ENCODE measurements at places on chromosomes 4 and X.

DNA sequence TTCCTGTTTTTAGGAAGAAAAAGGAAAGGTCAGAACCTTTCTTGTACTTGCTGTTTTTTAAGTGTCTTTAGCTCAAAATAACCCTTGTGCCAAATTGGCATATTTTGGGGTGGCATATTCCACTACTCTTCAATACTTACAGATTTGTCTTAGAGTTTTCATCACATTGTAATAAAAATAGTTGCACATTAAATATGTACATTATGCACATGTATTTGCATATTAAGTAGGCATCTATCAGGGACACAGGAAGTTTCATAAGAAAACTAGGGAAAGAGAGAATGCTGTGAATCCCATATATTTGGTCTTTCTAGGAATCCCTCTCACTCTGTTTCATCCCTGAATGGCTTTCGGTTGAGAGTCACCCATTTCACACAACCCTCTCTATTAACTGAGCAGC, 139.6 kb downstream of the LARP7 start:
- DNase-seq = peak; percentile 14

GRCh38 chr4:56613101-56613862, 67.8 kb downstream of the HOPX start:
- DNase-seq = peak; percentile 83

DNA sequence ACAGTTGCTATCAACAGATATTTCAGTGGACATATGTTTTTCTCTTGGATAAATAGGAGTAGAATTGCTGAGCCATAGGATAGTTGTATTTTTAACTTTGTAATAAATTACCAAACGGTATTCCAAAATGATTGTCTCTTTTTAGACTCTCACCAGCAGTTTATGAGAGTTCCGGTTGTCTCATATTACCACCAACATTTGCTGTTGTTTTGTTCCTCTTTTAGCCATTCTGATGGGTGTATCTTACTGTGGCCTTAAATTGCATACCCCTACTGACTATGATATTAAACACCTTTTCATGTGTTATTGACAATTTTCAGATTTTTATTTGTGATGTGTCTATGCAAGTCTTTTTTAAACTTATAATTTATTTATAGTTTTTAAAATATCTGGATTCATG, 39.7 kb downstream of the SNX25 start:
- no peak for DNase-seq

- no peak for DNase-seq
Observed at GRCh38 chrX:106898462-106898861, 4.7 kb downstream of the RIPPLY1 start.

DNA sequence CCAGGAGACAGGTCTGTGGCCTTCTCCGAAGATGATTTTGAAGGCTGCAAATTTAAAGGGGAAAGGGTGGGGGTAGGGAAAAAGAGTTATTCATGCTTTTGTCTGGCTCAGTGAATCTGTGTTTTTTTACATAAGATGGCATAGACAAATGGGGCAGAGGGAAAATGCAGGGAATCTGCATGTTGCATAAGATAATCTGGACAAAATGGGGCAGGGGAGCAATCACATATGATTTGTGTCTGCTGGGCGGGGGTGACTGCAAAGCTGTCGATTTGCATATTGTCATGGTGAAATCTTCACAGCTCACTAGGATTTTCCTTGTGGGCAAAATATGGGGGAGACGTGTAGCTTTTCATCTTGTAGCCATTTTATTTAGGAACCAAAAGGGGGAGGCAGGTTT, 29.4 kb upstream of the GYG2 start:
- DNase-seq = no peak

DNA sequence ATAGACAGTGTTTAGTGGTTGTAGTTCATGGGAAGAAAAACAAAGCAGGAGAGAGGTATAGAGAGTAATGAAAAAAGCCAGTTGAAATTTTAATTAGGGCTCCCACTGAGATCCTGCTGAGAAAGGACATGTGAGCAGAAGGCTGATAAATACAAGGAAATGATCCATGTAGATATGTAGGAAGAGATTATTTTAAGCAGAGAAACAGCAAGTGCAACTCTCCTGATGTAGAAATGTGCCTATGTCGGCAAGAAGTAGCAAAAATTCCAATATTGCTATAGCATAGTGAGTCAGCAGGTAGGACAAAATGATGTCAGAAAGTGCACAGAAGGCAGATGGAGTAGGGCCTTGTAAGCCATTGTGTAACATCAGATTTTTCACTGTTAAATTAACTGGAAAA, 1027.3 kb downstream of the PCDH18 start:
- DNase-seq = no peak

DNA sequence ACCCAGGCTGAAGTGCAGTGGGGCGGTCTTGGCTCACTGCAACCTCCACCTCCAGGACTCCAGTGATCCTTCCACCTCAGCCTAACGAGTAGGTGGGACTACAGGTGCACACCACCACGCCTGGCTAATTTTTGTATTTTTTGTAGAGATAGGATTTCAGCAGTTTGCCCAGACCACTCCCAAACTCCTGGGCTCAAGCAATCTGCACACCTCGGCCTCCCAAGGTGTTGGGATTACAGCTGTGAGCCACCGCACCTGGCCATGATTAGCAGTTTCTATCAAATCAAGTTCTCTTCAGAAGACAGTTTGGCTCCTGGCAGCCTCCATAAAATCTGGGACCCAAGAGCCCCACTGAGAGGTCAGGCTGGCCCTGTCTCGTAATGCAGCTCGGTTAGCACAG, 26.4 kb upstream of the TRIM2 start:
- DNase-seq = no peak

- DNase-seq = no peak
Observed at GRCh38 chr4:12852338-12853307, 631.5 kb downstream of the RAB28 start.

DNA sequence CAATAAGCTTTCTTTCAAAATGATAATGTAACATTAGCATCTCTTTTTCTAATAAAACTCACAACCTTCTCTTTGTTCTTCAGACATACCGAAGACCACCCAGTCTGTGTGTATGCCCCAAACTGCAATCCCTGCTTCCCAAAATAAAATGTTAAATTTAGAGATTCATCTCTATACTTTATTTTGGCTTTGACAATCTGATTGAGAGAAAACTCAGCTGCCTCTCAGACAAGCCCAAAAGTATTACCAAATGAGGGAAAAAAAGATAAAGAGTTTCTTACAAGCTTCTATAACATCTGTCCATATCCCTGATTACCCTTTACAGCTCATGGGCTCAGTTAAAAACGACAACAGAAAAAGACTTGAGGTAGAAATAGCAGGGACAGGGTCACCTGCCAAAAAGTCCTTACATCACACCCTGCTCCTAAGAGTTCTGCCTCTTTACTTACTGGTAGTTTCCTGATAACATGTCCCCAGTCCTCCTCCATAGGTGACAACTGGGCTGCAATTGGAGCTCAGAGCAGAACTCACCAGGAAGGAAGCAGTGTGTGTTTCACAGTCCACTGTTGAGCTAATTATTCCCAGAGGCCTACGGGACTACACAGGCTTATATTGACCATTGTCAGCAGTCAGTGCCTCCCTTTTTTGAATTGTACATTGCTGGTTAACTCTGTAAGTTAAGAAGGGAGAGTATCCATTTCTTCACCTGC, 70.9 kb upstream of the FAM9C start:
- DNase-seq = no peak

- no peak for DNase-seq
Observed at GRCh38 chrX:144840616-144841015, 406.7 kb upstream of the SPANXN1 start.

GRCh38 chrX:143636831-143637230, 930 bp upstream of the SLITRK4 start:
- DNase-seq = no peak

DNA sequence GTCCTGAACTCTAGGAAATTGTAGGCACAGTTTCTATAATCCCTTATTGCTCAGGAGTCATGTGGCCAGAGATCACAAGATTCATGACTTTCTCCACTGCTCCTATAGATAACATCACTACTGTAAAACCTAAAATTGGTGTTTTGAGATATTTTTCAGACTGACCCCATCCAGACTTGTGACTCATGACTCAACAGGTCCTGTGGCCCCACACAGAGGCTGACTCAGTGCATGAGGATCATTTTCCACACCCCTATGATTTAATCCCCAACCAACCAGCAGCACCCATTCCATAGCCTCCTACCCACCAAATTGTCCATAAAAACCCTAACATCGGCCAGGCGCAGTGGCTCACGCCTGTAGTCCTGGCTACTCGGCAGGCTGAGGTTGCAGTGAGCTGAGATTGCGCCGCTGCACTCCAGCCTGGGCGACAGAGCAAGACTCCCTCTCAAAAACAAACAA, 13.2 kb upstream of the XIAP start:
- DNase-seq = peak; percentile 63

GRCh38 chr4:16714191-16714590, 184.3 kb downstream of the LDB2 start:
- peak; percentile 36 for DNase-seq

- DNase-seq = no peak
Observed at GRCh38 chr4:115332078-115332477, 218.7 kb upstream of the NDST4 start.

DNA sequence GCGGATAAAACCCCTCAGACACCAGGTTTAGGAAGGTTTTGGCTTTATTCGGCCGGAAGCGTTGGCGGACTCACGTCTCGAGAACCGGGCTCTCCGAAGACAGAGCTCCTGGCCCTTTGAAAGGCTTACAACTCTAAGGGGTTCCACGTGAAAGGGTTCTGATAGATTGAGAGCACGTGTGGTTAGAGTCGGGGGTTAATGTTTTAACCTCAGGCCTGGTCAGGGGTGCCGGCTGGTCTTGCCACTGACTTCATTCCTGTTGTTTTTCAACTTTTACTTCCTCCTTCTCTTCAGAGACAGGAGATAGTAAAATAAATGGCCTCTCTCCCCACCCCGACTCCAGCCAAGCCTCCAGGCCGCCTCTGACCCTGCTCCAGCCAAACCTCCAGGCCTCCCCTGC, 4.7 kb upstream of the ASMT start:
- DNase-seq = no peak

DNA sequence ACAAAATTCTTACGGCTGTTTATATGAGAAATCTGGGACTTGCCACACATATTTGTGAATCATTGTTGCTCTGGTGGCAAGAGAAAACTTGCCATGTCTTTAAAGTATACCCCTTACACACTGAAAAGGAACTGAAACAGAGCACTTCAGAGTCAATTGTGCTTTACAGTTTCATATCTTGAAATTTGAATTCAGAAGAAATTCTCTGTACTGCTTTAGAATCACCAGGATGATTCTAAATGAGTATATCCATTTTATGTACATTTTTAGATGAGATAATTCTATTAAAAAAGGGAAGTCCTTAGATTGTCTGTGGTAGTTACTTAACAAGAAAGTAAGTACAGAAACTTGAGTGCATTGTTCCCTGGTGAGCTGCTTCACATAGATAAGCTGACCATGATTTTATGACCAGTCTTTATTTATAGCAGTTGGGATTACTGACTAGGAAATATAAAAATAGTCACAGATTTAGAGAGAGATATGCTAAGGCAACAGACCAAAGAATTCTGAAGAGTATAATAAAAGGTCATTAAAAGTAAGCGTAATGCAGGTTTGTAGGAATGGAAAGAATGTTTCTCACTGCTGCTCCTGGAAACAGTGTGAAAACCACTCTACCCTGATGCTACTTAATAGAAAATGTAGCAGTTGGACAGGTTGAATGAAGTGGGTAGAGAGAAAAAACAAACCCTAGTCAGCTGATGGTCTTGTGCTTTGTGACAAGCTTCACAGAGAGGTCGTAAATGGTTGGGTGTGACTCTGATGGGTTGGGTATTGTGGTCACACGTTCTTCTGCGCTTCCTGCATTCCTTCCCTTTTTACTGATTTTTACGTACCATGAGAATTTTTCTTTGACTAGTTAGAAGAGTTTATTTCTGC, 41.0 kb downstream of the FNIP2 start:
- no peak for DNase-seq

DNA sequence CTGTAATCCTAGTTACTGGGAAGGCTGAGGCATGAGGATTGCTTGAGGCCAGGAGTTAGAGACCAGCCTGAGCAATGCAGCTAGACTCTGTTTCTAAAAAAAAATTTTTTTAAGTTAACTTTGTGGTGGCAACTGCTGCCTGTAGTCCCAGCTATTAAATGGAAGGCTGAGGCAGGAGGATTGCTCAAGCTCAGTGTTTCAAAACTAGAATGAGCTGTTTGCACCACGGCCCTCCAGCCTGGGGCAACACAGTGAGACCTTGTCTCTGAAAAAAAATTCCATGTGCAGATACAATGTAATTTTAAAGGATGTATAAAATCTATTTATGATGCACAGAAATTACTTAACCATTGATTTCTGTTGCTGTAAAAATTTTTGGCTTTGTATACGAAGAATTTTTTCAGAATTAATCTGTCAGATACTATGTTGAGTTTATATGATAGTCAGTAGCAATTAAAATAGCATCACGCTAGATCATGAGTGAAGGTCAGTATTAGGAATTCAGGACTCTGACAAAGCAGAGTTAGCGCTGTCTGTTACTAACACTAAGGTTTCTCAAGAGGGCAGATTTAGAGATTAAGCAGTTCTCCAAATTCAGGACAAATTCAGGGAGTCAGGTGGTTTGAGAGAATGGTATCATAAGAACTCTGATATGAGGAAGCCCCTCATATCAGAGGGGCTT, 8.3 kb upstream of the AGA start:
- no peak for DNase-seq

DNA sequence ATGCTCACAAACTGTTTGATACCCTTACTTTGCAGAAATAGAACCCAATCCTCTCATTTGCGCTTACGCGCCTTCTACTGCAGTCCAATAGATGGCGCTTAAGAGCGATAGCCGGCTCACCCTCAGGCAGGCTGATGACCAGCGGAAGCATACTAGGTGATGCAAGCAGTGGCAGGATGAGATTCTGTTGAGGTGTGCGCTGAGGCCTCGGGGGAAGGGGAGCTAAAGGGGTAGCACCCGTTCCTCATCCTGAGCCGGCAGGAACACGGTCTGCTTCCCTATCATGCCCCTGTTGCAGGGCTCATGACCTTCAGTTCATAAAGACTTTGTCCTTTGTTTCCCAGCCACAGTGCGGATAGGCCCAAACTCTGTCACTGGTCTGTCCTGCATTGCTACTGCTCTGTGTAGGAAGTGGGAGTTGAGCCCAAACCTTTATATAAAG, 628.9 kb downstream of the TLL1 start:
- peak; percentile 1 for DNase-seq

- DNase-seq = no peak
Observed at GRCh38 chr4:20538905-20539304, 161.4 kb upstream of the PACRGL start.

DNA sequence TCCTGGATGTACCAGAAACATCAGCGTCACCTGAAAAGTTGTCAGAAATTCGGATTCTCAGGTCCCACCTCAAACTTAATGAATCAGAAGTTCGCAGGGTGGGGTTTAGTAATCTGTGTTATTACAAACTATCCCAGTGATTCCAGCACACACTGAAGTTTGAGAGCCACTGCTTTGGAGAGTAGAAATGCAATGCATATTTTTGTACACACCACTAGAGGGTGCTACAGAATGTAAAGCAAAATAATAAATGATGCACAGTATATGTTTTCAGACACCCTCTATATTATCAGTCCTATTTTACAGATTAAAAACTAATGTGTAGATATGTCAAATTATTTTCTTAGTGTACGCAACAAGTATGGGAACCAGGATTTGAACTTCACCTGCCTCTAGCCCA, 2.4 kb upstream of the MORF4L2 start:
- no peak for DNase-seq

- peak; percentile 85 for DNase-seq
Observed at GRCh38 chr4:7323872-7324650, 110.7 kb downstream of the PSAPL1 start.

Data from osteoblast (primary cell).